BJ (cell line): ENCODE measurements at places on chromosomes 6 and 20.
A peak's percentile ranks its signal among the peaks of the same experiment; 100 is the strongest.

DNA sequence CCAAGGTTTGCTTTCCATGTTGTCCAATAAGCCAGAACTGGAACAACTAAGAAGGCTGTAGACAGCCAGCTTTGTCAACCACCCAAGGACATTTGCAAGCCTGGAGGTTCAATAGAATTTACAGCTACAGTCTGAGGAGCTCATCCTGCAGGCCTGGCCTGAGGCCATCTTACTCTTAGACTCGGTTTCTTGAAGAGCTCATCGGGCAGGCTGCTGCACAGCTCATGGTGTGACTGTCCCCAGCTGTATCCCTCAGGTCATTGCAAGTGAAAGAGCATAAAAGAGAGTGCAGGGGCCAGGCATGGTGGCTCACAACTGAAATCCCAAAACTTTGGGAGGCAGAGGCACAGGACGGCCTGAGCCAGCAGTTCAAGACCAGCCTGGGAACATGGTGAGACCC, 96.9 kb upstream of the FOXQ1 start:
- DNase-seq: no peak

- DNase-seq: no peak
Measured at GRCh38 chr6:56387621-56388414, 140.4 kb upstream of the COL21A1 start.

DNA sequence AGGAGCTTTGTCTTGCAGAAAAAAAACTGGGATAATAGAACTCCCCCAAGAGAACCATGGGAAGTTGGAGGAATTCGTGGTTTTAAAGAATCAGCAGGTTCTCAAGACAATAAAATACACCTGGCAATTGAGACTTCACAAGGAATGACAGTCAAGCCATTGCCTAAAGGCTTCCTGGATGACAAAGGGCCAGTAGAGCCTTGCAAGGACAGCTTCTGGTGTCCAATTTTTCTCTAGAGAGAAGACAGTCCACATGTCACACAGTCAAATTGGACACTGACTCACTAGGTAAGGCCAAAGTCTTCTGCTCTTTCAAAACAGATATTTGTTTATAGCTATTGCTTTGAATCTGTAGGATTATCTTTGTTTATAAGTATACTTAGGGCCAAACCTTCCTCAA, 80.3 kb upstream of the BMP5 start:
- DNase-seq: no peak

DNA sequence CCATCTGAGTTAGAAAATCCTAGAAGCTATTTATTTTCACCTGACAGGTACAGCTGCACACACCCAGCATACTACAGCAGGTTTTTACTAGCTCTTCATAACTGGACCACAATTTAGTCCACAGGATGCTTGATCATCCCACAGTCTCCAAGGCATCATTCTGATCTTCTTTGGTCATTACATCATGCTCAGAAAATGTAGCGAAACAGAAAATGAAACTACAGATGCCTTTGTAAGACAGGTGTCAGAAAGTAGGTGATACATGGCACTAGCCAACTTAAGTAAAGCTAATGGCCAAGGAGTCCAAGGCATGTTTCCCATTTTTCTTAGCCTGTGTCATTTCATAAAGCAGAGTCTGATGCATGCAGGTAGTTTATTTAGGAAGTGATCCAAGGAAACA, 102.3 kb downstream of the HTR1B start:
- DNase-seq: no peak

DNA sequence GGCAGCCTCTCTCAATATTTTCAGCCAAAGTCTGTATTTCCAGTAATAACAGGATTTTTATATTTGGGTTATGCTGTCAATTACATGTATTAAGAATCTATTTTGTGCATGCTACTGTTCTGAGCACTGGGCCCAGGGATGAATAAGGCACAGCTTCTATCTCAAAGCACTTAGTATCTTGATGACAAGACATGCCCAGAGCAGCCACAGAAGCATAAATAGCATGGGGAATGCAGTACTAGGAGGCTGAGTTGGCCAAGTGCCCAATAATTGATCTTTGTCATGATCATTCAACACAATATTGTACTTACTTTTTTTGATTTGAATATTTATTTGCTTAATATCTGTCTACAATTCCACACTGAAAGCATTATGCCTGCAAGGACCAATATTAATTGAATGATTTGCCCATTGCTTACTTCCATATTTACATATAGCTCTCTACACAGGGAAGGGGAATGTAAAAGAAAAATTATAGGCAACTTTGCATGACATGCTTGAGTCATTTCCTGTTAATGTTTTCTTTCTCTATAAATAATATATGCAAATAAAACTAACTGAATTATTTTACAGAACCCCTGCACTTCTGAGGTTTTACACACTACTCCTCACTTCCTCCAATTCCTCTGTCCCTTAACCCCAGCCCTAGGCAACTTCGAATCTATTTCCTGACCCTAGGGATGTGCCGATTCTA, 298.9 kb upstream of the BMP2 start:
- DNase-seq: no peak

GRCh38 chr6:151482290-151482689, 11.5 kb upstream of the CCDC170 start:
- no peak for DNase-seq

- no peak for DNase-seq
Measured at GRCh38 chr6:37665304-37665703, 32.4 kb downstream of the MDGA1 start.

- no peak for DNase-seq
Measured at GRCh38 chr6:4004249-4004648, 74.7 kb downstream of the FAM217A start.

- DNase-seq: no peak
Measured at GRCh38 chr6:140905050-140905449, 1227.7 kb upstream of the GJE1 start.

DNA sequence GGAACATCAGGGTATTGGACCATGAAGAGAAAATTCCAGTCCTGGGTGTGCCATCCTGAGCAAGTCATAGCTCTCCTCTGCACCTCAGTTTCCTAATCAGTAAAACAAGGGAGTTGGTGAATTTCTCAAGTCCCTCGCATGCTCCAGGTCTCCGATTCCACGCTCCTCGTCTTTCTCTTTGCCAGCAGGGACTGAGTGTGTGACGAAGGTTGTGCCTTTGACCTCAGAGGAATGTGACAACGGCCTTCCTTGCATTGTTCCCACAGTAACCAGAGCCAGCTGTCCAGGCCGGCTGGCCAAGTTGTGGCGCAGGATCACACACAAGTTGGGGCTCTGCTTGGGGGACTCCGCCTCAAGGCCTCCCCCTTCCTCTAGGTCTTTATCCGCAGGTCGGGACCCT, 217.3 kb downstream of the ATXN1 start:
- peak; percentile 82 for DNase-seq

- no peak for DNase-seq
Measured at GRCh38 chr20:58741384-58741783, 48.8 kb downstream of the NPEPL1 start.

DNA sequence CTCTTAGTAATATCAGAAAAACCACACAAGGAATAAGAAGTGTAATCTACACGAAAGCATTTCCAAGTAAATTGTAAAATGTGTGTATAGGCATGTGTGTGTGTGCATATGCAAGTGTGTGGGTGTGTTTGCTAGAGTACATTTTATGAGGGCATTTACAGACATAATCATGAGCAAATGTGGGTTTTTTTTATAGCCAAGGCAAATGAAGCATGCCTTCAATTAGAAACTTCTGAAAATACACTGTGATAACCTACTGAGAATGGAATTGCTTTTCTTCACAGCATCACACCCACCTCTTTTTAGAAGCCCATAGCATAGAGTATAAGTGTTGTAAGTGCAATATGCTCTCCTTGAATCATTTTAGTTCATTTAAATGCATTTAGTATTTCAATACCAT, 1721.1 kb downstream of the GRIK2 start:
- no peak for DNase-seq

DNA sequence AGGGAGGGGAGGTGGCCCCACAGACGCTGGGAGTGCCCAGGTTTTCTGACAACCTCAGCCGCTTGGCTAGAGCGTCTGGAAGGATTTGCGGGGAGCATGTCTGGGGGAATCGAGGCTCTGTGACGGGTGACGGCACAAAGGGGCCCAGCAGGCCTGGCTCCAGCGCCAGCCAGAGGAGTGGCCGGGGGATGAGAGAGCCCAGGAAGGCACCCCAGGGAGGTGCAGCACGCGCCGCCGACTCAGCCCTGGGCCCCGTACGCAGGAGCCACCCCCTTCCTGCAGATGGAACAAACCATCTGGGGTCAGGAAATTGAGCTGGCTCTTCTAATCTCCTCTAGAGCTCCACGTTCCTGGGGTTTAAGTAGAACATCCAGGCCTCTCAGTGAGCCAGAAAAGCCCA, 5.9 kb upstream of the SLCO4A1 start:
- no peak for DNase-seq

DNA sequence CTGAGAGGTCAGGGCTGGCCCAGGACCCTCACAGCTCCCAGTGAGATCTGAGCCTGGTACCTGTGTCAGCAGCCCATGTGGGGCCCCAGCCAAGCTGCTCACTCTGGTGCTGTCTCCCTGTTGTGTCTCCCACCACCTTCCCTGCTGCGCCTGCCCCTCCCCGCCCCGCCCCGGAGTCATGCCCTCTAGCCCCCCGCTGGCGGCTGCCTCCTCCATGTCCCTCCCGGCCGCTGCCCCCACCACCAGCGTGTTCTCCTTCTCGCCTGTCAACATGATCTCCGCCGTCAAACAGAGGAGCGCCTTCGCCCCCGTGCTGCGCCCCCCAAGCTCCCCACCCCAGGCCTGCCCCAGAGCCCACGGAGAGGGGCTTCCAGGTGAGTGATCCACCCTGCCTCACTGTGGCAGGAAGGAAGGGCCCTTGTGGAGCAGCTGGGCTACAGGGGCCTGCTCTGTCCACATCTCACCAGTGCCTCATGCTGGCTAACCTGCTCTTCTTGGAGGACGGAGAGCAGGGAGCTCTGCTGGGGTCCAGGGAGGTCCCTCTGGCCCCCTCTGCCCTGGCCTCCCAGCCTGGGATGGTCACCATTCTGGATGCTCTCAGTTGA, 44.9 kb downstream of the CPXM1 start:
- no peak for DNase-seq

DNA sequence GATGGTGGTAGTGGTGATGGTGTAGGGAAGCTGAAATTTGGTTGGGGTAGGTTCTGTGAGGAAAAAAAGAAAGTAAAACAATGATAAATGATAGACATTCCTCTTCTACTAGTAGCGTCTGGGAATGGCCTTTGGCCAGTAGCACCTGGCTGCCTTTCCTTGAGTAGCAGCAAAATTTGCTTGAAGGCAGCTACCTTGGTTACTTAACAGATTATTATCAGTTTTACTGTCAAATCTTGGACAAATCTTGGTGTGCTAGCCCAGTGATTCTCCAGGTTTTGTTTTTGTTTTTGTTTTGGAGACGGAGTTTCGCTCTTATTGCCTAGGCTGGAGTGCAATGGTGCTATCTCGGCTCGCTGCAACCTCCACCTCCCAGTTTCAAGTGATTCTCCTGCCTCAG, 26.4 kb downstream of the LIN28B start:
- no peak for DNase-seq

DNA sequence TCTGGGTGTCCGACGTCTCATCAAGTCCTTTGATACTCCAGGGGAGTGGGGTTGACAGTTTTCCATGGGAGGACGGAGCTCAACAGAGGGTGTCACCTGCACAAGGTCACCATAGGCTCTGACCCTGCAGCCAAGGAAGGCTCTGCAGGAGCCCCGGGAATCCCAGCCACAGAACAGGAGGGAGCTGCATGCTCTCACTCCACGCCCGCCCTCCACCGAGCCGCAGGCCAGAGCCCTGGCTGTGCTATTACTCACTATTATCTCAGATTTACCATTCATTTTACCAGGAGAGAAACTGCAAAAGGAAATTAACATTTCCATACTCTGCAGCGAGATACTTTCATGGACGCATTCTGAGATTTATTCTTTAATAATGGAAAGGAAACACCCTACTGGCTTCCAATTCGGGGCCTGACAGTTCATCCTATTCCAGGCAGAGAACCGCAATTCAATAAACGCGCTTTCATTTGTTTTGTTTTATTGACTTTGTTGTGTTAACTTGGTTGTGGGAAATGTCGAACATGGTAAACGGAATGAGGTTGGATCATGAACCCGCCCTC, 18.3 kb upstream of the NTSR1 start:
- no peak for DNase-seq

GRCh38 chr6:63214816-63215215, 3.5 kb downstream of the FKBP1C start:
- no peak for DNase-seq

DNA sequence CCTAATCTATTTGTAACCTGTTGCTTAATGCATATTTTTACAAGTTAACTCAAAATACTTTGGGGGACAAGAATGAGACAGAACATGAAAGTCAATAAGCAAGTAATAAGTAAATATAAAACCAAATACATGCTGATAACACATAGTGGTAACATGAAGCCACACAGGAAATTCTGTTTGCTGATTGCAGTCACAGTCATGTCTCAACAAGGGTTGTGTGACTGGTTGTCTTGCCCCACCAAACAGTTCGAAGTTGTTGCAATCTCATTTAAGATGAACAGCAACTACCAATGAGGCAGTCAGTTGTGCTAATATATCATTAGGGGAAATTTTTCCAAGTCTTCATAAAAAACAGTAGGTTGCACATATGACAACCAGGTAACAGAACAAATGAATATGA, 14.5 kb downstream of the CD24 start:
- DNase-seq: no peak

- peak; percentile 52 for DNase-seq
Measured at GRCh38 chr6:36735110-36736071, 37.8 kb downstream of the RAB44 start.

GRCh38 chr6:26216359-26216885, 129.2 kb downstream of the HFE start:
- DNase-seq: peak; percentile 100

DNA sequence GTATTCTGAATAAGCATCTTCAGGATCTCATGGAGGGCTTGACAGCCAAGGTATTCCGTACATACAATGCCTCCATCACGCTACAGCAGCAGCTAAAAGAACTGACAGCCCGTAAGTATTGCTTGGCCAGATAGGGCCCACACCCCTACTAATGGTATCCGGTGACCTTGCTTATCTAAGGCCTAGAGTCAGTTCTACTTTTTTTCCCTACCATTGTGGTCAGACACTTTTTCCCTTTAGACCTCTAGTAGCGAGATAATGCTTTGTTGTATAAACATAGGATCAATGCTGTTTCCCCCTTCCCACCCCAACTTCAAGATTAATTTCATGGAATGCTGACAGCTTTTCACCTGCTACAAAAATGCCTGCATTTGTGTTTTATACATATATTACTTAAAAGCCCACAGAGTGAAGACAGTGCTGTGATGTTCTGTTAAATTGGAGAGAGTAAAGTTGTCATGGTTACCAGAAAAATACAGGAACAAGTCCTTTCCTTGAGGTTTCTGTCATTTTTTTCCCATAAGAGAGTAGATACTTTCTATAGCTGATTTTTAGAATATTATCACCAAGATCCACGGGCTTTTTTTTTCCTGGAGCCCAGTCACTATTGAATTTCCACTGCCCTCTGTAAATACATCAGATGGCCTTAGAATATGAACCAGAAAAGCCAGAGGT, 20.9 kb upstream of the PLCG1 start:
- DNase-seq: no peak

DNA sequence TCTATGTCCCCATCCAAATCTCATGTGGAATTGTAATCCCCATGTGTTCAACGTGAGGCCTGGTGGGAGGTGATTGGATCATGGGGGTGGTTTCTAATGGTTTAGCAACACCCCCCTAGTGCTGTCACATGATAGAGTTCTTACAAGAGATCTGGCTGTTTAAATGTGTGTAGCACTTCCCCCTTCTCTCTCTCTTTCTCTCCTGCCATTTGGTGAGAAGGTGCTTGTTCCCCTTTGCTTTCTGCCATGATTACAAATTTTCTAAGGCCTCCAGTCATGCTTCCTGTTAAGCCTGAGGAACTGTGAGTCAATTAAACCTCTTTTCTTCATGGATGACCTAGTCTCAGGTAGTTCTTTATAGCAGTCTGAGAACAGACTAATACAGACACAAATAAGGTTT, 165.4 kb downstream of the OGFRL1 start:
- DNase-seq: no peak

- no peak for DNase-seq
Measured at GRCh38 chr6:26223228-26223627, 136.0 kb downstream of the HFE start.
